Endodermal cell (in vitro differentiated cells): ENCODE measurements at places on chromosomes 11 and 22. TPM values are rescaled to one million over a fixed set of nuclear protein-coding genes. Genes with fewer than 3 reads are reported as not detected.

DNA sequence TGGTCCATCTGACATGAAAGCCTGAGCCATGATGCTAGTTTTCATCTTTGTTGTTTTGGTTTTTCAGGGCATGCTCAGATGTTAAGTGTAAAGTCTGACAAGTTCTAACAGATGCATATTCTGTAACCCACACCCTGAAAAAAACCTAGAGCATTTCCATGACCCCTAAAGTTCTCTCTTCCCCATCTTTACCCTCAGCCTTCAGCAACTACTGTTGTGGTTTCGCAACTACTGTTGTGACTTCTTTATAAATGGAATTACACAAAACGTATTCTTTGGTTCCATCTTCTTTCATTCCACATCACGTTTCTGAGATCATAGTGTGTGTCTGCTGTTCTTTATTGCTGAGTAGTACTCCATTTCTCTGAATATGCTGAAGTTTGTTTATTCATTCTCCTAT lies 65.1 kb upstream of the LDLRAD3 start:
- DNase-seq, result no peak

DNA sequence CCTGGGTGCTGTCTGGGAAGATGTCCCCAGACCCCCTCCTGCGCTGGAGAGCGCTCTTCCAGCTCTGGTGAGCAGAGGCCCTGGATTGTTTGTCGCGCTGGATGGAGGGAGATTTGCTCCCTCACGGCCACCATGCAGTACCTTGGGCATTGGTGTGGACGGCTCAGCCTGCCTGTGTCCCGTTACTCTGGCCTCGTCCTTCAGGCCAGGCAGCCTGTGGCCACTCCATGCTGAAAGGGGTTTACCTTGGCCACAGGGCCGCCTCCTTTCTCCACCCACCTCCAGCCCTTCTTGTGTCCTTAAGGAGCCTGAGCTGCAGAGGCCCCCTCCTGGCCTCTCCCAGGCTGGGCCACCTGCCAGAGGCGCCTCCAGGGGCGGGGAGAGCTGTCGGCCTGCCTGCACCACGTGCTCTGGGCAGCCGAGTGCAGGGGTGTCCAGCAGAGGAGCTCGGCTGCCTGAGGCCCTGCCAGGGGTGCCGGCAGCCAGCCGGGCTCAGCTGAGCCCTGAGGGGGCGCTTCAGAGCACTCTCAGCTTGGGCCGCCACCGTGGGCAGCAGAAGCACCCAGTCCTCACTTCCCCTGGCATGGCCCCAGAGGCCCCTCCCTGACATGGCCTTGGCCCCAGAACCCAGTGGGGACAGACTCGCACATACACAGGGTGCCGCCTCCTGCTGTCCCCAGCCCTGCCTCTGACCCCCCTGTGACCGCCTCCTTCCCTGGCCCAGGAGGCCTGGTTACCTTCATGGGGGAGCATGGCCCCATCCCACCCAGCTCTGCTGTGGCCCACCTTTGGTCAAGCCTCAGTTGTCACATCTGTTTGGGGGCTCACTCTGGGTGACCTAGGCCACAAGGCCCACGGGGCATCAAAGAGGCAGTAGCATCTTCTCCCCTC lies 3.4 kb downstream of the CCND1 start:
- DNase-seq, result peak; percentile 67

DNA sequence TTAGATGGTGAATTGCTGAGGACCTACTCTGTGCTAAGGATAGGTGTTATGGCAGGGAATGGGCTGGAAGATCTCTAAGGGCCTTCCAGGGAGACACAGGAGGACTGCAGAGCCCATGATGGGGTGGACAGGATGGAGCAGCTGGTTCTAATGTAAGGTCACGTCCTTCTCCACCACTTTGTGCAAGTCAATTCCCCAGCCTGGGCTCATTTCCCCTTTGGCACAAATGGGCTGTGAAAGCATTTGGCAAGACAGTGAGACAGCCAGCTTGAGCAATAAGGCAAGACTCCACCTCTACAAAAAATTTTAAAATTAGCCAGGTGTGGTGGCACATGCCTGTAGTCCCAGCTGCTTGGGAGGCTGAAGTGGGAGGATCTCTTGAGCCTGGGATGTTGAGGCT lies 81.4 kb upstream of the THY1 start:
- DNase-seq, result no peak

- DNase-seq, result peak; percentile 68
Observed at GRCh38 chr11:125343718-125344131, 152.3 kb downstream of the FEZ1 start.

GRCh38 chr11:116285026-116285425 lies 487.8 kb downstream of the BUD13 start:
- no peak for DNase-seq

DNA sequence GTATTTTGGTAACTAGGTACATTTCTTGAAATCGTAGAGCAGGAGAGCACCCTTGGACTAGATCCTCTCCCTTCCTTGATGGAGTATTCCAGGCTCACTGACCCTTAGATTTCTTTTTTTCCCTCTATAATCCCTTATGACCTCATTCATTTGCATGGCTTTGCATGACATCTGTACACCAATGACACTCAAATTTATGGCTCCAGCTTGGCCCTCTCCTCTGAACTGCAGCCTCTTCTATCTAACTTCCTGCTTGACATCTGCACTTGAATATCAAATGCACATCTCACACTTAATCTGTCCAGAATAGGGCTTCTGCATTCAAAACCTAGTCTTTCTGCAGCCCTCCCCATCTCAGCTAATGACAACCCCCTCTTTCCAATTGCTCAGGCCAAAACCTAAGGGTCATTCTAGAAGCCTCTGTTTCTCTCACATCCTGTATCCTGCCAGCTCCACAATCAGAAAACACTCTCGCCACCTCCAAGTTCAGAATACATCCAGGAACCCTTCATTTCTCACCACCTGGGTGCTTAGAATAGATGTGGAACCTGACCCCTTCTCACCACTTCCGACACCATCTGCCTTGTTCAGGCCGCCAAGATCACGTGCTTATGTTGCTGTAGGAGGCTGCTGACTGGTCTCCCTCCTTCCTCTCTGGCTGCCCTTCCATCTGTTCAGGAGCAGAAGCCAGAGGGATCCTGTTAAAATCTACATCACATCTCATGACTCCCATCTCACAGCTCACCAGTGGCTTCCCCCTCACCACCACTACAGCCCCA lies 138.9 kb upstream of the MTNR1B start:
- no peak for DNase-seq

GRCh38 chr11:133235381-133235780 lies 296.9 kb downstream of the OPCML start:
- DNase-seq, result no peak

- DNase-seq, result no peak
Observed at GRCh38 chr11:81033779-81034540, 1593.1 kb upstream of the TENM4 start.

GRCh38 chr11:1422481-1422880 lies 32.7 kb downstream of the BRSK2 start:
- peak; percentile 74 for DNase-seq

- DNase-seq, result peak; percentile 55
Observed at GRCh38 chr22:45159652-45160462, 3.9 kb upstream of the NUP50 start.

- no peak for DNase-seq
Observed at GRCh38 chr22:30720263-30720837, 25.7 kb downstream of the OSBP2 start.

GRCh38 chr11:75513250-75513649 lies 12.5 kb downstream of the GDPD5 start:
- no peak for DNase-seq

GRCh38 chr22:39815932-39816331 lies 77.6 kb downstream of the ENTHD1 start:
- DNase-seq, result no peak

- no peak for DNase-seq
Observed at GRCh38 chr22:36175892-36176291, 15.3 kb upstream of the APOL3 start.

DNA sequence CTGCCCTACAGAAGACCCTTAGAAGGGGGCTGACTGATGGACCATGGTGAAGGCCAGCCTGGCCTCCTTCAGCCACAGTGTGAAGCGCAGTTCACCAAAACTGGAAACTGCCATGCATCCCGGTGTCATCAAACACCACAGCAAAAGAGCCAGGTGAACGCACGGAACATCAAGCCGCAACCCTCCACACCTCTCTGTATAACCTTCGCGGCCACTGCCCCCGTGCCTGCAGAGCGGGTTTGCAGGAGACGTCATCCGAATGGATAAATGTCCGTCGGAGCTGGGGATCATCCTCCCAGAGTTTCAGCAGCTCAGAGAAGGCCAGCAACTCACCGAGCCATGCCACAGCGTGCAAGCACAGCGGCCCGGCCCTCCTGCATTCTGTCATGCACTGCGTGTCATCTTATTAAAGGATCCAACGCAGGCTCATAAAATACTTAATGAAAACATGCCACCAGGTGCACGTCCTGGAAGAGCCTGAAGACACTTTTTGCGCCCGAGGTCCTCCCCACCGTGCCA lies 309.9 kb downstream of the BRD1 start:
- no peak for DNase-seq

DNA sequence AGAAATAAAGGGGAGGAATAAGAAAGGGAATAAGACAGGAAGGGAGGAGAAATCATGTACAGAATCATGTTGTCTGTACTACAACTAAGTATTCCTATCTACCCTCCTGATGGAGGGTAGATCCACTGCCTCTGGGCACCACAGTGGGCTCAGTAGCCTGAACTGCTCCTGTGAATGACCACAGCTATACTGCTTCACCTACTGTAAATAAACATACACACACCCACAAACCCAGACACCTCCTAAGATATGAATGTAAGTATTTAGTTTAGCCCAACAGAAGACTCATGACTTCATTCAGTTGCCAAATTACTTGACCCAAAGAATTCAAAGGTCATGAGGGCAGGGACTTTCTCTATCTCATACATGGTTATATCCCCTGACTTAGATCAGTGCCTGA lies 177.3 kb upstream of the C11orf58 start:
- DNase-seq, result no peak

GRCh38 chr22:39388261-39389011 lies 11.1 kb upstream of the TAB1 start:
- DNase-seq, result peak; percentile 98

DNA sequence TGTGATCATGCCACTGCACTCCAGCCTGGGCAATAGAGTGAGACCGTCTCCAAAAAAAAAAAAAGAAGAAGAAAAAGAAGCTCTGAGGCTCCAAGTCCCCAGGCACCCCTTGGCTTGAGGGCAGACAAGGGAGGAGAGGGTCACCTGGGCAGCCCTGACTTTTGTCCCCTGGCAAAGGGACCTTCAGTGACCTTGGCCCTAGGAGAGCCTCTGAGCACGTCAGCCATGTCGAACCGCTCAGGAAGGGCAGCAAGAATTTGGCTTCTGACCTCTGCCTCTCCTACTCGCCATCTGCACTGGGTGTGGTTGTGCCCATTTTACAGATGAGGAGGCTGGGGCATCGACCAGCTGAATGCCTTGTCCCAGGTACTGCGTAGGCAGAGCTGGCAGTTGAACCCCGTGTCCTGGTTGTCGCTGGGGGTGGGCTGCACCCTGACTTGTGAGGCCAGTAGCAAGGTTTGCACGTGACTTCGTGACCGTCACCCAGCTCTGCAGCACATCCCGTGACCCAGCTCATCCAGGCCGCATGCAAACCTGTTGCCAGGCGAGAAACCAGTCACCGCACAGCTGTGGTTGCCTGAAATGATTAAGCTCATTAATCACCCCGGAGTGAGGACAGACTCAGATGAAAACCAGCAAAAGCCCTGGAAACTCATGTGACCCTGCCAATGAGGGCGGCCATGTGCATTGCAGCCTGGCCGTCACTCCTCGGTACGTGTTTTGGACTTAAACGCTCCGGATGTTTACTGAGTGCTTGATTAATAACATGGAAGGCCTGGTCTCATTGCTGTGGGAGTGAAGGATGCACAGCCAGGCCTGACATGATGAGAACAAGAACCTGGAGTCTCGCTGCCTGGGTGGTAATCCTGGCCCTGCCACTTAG lies 47.7 kb upstream of the PPP6R3 start:
- no peak for DNase-seq

GRCh38 chr11:68970921-68971636 lies 9.7 kb downstream of the MRGPRD start:
- DNase-seq, result no peak

- DNase-seq, result peak; percentile 31
Observed at GRCh38 chr11:44990665-44991064, 40.0 kb upstream of the TP53I11 start.

DNA sequence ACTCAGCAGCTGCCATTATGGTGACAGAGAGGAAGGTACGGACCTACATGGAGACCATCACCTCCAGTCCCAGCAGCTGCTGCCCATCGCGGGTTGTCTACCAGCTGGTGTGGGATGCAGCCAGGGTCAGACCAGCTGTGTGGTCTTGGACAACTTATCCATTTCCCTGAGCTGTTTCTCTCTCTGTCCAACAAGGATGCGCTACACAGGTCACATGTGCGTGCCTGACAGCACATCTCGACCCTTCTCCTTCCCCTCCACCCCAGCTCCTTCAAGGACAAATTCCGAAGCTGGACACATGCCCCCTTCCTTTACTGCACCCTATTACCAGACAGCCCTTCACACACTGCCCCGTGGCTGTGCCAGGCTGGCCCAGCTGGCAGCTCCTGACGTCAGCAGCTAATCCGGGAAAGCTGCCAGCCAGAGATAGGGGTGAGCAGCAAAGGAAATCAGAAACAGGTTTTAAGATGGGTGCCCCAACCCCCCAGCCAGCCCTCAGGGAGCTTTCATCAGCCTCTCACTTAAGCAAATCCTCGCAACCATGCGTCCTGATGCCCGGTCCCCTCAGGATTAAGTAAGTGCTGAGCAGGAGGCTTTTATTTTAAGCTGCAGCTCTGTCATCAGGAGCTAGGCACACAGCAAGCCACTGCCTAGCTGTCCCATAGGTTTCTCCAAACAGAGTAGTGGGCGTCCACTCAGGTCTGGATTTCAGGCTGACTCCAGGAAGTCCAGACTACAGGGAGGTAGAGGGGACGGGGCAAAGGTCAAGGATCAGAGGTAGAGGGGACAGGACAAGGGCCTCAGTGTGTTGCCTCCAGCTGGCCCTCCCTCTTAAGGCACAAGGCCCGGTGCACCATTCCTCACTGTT lies 20.3 kb downstream of the TEF start:
- DNase-seq, result no peak

GRCh38 chr11:105953886-105954285 lies 68.2 kb downstream of the MSANTD4 start:
- DNase-seq, result no peak

GRCh38 chr11:70082829-70083228 lies 4.7 kb downstream of the ANO1 start:
- peak; percentile 70 for DNase-seq

The OR4D5 gene
- 0.24 TPM in 1 of 2 replicates, not detected in the other for total RNA-seq

The TEAD1 gene
- 63.1 to 94.4 TPM (median 94.2 TPM) in 3 replicates for total RNA-seq

The ADM gene
- total RNA-seq, result 20.6 and 22.9 TPM in 2 replicates

The SPDYC gene
- total RNA-seq, result not detected in 3 replicates

The OR52A5 gene
- 0.12 to 0.13 TPM (median 0.13 TPM) in 3 replicates for total RNA-seq

The CHEK2 gene
- 64.3 and 67.5 TPM in 2 replicates for total RNA-seq

The CARD16 gene
- not detected in 3 replicates for total RNA-seq

The APOA4 gene
- total RNA-seq, result 0.27 and 0.35 TPM in 2 replicates

The CFAP300 gene
- 1.8 and 2.9 TPM in 2 replicates for total RNA-seq

The TSSK2 gene
- total RNA-seq, result not detected in 3 replicates
